NCI-H1048 (cell line): ENCODE measurements at places on chromosomes 2 and 18.
A peak's percentile ranks its signal among the peaks of the same experiment; 100 is the strongest.

DNA sequence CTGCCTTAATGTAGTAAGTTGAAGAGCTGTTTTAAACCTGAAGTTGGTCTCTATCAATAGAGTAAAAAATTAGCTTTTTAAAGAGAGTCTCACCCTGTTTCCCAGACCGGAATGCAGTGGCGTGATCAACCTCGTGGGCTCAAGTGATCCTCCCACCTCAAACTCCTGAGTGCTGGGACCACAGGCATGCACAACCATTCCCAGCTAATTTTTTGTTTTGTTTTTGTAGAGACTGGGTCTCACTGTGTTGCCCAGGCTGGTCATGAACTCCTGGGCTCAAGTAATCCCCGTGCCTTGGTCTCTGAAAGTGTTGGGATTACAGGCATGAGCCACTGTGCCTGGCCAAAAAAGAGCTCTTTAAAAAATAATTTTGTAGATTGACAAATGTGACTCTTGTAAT is 40.3 kb downstream of the CRIM1 start:
- no peak for DNase-seq

GRCh38 chr2:68828887-68829708 is 42.1 kb downstream of the BMP10 start:
- DNase-seq, result peak; percentile 73

DNA sequence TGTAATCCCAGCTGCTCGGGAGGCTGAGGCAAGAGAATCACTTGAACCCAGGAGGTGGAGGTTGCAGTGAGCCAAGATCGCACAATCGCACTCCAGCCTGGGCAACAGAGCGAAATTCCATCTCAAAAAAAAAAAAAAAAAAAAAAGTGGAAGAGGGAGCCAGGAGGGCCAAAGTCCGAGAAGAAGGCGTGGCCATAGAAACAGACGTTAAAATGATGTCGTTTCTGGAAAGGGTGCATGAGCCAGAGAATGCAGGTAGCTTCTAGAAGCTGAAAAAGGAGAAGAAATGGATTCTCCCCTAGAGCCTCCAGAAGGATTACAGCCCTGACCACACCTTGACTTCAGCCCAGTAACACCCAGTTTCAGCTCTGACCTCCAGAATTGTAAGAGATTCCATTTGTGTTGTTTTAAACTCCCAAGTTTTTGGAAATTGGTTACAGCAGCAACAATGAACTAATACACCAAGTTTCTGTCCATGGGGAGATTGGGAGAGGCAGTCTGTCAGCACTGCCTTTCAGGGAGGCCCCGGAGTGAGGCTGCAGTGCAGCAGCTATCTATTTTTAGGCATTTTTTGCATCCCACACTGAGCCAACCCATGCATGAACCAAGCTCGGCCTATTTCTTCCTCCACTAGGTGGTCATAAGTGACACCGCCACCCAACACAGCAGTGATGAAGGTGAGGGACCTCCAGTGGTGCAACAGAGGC is 14.2 kb upstream of the TRAF3IP1 start:
- DNase-seq, result no peak

GRCh38 chr2:102983786-102984185 is 222.0 kb downstream of the TMEM182 start:
- no peak for DNase-seq

DNA sequence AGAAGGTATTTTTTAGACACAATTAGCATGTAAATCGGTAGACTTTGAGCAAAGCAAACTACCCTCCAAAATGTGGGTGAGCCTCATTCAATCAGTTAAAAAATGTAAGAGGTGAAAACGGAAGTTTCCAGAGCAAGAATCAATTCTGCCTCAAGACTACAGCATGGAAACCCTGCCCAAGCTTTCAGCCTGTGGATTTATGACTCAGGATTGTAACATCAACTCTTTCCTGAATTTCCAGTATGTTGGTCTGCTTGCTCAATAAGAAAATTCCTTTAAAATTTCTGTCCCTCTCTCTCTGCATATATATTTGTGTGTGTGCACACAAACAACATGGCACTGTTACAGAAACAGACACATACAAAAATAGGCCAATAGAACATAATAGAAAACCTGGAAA is 228.6 kb upstream of the DOK6 start:
- no peak for DNase-seq

- DNase-seq, result no peak
These were observed 498 bp downstream of the ITGAV start for GRCh38 chr2:186590350-186590758.

- no peak for DNase-seq
These were observed 232.7 kb downstream of the BCL11A start for GRCh38 chr2:60320724-60321123.

DNA sequence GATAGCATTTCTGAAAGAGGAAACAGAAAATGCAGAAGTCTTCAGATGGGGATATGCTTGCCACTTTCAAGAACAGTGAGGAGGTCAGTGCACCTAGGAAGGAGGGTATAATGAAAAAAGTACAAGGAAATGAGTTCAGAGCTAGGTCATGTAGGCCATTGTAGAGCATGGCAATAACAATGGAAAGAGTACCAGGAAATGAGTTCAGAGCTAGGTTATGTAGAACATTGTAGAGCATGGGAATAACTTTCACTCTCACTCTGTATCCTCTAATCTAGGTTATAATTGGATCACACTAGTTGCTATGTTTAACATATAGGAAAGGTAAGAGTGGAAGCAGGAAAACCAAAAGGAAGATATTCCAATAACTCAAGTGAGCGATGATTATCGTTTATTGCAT is 12.3 kb downstream of the SCG2 start:
- no peak for DNase-seq

GRCh38 chr2:6103372-6103771 is 411.2 kb downstream of the SOX11 start:
- no peak for DNase-seq

GRCh38 chr18:2540575-2540974 is 30.7 kb downstream of the METTL4 start:
- DNase-seq, result no peak

GRCh38 chr2:62768615-62769014 is 63.1 kb downstream of the EHBP1 start:
- DNase-seq, result no peak

- no peak for DNase-seq
These were observed 249.9 kb downstream of the SH3BP4 start for GRCh38 chr2:235201756-235202155.

- no peak for DNase-seq
These were observed 56.6 kb downstream of the ZNF804A start for GRCh38 chr2:184654945-184655344.

DNA sequence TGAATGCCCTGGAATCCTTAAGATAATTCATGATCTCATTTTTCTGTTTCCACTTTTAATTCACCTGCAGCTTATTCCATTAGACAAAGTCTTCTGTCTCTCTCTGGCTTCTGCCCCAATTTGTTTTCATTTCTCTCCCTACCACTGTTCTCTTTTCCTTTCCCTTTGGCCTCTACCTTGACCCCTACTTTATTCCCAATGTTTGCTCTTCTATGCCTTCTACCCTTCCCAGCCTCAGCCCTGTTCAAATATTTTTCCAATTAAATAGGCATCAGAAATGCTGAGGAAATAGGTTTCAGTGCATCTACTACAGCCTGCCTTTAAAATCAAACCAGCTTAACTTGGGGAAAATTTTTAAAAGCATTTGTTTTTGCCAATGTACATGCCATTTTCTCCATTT is 443.7 kb upstream of the CWC22 start:
- no peak for DNase-seq

GRCh38 chr18:74292541-74292858 is 737 bp upstream of the CYB5A start:
- no peak for DNase-seq

DNA sequence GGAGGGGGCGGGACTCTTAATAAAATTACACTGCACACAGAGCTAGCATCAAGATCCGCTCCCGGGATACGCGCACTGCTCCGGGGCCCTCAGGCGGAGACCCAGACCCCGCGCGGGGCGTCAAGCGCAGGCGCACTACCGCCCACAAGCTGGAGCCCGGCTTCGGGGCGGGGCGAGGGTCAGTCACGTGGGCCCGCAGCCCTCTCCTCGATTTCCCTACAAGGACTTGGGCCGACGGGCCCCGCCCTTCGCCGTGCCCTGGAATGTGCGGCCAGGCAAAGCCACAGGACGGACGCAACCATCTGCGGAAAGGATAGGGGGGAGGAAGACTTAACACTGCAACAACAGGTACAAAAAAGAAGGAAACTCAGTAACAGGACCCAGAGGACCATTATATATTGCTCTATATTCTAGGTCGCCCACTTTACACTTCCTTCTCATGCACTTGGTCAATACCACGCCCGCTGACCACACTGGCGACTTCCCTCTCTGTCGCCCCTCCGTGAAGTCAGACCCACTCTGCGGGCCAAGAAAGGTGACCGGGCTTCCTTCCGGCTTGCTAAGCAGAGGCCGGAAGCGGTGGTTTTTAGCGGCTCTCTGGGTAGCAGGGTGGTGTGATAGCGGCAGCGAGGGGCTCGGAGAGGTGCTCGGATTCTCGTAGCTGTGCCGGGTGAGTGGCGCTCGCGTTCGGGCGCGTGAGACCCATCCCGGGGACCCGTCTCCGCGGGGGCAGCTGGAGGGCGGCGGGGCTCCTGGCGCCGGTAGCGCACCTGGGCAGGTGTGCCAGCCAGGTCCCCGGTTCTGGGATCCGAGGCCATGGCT is at the start of gene MYL12A:
TSS of gene MYL12A (plus strand) at position 562 of the 822 bp plus-strand sequence. CDS start 5,447 bp downstream, outside the sequence.
- peak; percentile 96 for DNase-seq

- DNase-seq, result no peak
These were observed 4.6 kb upstream of the MFF start for GRCh38 chr2:227320305-227321094.

DNA sequence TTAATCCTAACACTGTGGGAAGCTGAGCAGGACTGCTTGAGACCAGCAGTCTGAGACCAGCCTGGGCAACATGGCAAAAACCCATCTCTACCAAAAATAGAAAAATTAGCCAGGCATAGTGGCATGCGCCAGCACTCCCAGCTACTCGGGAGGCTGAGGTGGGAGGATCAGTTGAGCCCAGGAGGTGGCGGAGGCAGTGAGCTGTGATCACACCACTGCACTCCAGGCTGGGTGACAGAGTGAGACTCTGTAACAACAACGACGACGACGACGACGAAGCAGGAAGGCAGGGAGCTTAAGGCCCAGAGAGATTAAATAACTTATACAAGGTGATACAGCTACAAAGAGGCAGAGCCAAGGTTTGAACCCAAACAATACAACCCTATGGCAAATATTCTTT is 37.3 kb downstream of the CFAP36 start:
- DNase-seq, result no peak

DNA sequence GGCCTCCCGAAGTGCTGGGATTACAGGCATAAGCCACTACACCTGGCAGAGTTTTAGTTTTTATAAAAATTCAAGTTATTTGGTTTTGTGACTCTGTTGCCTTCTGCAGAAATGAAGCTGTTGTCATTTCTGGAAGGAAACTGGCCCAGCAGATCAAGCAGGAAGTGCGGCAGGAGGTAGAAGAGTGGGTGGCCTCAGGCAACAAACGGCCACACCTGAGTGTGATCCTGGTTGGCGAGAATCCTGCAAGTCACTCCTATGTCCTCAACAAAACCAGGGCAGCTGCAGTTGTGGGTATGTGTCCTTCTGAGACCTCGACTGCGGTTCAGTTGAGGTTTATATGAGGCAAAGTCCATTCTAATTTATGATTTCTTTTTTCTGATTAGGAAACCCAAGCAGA is 7.2 kb downstream of the MTHFD2 start:
- DNase-seq, result no peak

- no peak for DNase-seq
These were observed 9.7 kb upstream of the IL1RN start for GRCh38 chr2:113117541-113118262.

GRCh38 chr2:215921895-215922294 is 91.5 kb downstream of the MREG start:
- DNase-seq, result no peak

- DNase-seq, result no peak
These were observed 520.7 kb downstream of the EIPR1 start for GRCh38 chr2:2856723-2857415.

- no peak for DNase-seq
These were observed 42.1 kb downstream of the HDLBP start for GRCh38 chr2:241273210-241274020.

DNA sequence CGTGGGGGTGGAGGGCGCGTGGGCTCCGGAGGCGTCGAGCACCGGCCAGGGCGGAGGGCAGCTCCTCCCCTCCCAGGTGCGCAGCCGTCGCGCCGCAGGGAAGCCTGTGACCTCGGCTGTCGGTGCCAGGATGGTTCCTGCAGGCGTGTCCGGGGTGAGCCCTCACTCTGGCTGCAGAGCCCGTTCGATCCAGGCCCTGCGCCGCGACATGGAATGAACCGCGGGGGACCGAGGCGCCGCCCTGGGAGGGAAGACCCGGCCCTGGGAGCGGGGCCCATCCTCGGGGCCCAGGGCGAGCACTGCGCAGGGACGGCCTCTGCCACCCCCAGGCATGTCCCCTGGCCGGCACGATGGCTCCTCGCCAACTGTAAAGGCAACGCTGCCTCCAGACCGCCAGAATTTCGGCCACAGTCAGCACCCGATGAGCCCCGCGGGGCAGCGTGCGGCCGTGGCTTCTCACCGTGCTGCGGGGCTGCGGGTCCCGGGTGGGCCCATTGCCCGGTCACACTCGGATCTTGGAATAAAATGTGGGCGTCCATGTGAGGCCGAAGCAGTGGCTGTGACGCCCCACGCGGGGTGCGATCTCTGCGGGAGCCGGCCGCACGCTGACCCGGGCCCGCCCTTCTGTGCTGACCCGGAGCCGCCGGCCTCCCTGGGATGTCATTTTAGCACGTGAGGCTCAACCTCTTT is 26.6 kb downstream of the SALL3 start:
- DNase-seq, result no peak

DNA sequence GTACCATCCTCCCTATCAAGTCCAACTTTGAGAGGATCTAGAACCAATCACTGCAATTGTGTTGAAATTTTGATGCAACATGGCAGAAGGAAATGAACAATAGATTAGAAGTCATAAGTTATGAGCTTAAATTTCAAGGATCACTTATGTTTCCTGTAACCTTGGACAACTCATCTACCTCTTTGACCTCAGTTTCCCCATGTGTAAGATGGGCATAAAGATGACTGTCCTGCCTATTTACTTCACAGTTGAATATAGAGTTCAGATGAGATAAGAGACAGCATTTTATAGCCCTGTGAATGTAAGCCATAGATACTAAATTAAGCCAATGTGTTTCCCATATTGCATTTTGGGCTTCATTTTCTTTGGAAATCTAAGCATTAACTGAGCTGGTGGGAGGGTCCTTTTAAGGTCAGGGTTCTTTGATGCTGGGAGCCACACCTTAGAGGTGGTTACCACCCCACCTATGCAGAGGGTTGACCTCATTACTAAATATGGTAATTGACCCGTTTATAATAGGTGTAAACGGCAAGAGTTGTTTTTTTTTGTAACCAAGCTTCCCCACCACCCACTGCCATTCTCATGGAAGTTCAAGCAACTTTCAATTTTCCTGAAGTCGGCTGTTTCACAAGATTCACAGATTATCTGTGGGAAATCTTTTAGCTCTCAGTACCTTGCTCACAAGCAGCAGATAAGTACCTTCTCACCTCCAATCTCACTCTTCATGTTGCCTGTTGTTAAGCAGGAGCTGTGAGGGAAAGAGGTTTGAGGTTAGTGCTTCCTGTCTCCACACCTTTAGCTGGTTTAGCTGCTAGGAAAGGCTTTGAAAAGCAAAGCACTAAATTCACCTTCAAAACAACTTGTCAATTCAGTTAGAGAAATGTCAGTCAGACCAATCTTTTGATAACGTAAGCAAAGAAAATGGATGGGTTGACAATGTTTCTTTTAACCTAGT is 13.3 kb downstream of the CD28 start:
- no peak for DNase-seq
